ENCODE measurements at places on chromosomes 13 and 19.
A peak's percentile ranks its signal among the peaks of the same experiment; 100 is the strongest.

DNA sequence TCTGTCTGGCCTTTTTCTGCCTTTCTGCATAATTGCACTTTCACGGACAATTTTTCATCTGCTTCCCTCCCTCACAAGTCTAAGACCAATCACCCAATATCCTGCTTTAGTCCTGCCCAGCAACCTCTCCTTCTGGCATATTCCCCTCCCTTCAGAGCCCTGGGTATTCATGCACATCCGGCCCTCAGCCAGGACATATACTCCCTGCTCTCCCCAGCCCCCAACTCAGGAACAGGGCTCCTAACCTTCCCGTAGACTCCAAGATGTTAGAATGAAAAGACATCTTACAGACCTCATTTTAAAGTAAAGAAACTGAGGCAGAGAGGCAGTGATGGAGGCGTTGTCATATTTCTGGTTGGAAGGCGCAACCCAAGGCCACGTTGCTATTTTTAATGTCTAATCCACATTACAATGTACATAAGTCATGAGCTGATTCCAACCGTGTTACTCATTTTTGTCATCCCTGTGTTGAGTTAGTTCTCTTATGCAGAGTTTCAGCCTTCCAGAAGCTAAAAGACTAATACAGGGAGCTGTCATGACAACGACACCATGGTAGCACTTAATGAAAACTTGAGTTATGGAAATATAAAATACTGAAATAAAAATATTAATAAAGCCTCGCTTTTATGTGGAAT lies 209.2 kb downstream of the TSHZ3 start:
- DNase-seq, result peak; percentile 78

- no peak for DNase-seq
Observed at GRCh38 chr19:46109876-46110275, 14.6 kb downstream of the IGFL3 start.

- DNase-seq, result peak; percentile 99
Observed at GRCh38 chr13:30142486-30143211, 164.7 kb downstream of the KATNAL1 start.

DNA sequence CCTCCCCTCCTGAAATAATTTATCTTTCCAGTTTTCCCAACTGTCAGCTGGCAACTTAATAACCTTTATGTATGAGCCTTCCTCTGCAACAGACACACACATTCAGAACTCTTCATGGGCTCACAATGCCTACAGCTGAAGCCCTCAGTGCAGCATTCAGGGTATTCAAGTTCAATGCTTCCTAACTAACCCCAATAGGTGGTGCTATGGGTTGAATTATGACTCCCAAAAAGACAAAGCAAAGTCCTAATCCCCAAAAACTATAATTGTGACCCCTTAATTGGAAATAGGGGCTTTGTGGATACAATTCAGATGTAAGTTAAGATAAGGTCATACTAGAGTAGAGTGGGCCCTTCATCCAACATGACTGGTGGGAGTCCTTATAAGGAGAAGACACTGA lies 202.2 kb downstream of the SUCLA2 start:
- DNase-seq, result peak; percentile 15

GRCh38 chr19:8504919-8505318 lies 2.5 kb upstream of the PRAM1 start:
- no peak for DNase-seq

- peak; percentile 11 for DNase-seq
Observed at GRCh38 chr13:58852076-58852475, 1220.5 kb downstream of the PCDH17 start.

GRCh38 chr19:53644061-53644816 lies 12.4 kb downstream of the DPRX start:
- no peak for DNase-seq

DNA sequence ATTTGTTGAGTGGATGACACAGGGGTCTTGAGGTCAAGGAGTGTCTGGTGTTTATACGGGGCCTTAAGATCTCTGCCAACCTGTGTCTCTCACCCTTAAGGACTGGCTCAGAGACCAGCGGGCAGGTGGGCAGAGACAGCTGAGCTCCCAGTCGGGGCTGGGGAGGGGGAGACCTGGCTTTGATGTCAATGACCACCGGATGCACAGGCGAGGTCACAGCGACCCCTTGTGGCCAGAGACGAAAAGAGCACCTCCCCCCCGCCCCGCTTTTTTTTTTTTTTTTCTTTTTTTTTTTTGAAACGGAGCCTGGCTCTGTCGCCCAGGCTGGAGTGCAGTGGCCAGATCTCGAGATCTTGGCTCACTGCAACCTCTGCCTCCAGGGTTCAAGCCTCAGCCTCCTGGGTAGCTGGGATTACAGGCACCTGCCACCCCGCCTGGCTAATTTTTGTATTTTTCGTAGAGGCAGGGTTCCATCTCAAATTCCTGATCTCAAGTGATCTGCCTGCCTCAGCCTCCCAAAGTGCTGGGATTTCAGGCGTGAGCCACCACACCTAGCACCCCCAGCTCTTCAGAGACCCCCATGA lies 12.1 kb upstream of the KLK14 start:
- DNase-seq, result no peak

DNA sequence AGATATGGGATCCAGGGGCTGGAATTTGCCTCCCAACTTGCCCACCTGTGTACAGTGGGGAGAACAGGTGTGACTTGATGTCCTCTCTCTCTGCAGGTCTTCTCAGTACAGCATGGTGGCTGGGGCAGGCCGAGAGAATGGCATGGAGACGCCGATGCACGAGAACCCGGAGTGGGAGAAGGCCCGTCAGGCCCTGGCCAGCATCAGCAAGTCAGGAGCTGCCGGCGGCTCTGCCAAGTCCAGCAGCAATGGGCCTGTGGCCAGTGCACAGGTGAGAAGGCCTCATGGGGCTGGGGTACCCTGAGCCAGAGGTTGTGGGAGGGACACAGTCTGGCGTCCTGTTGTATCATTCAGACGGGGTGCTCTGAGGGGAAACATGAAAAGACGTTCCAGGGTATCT lies 3.0 kb downstream of the LENG8 start:
- no peak for DNase-seq

GRCh38 chr13:84417416-84417815 lies 535.1 kb upstream of the SLITRK1 start:
- peak; percentile 50 for DNase-seq

DNA sequence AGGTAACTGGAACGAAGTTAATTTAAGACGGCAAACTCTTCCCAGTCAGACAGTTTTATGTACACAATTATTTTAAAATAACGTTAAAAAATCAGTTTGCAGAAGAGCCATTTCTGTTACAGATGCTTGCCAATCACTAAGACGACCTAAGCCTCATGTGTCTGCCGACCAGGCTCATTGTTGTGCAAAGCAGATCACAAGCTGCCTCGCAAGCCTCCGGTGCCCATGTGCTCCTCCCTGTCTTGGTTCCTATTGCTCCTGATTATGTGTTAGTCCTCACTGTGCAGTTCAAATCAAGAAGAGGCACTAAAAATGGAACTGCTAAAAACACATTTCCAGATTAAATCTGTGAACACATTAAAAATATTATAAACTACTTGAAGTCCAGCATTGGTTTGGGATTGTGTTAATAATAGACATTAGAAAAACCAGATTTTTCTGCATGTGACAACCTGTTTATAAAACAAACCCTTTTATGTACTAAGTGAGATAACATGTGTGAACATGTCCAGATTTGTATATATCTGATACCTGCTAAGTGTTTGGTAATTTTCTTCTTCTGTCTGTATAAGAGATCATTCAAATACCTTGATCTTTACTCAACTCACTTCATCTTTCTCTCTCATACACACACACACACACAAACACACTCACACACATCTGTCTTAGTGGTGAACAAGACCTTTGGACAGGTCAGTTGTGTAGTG lies 81.9 kb upstream of the SLC15A1 start:
- DNase-seq, result no peak

GRCh38 chr13:91214031-91214430 lies 133.5 kb upstream of the MIR17HG start:
- DNase-seq, result no peak

- peak; percentile 44 for DNase-seq
Observed at GRCh38 chr13:100460266-100460665, 128.3 kb downstream of the GGACT start.

DNA sequence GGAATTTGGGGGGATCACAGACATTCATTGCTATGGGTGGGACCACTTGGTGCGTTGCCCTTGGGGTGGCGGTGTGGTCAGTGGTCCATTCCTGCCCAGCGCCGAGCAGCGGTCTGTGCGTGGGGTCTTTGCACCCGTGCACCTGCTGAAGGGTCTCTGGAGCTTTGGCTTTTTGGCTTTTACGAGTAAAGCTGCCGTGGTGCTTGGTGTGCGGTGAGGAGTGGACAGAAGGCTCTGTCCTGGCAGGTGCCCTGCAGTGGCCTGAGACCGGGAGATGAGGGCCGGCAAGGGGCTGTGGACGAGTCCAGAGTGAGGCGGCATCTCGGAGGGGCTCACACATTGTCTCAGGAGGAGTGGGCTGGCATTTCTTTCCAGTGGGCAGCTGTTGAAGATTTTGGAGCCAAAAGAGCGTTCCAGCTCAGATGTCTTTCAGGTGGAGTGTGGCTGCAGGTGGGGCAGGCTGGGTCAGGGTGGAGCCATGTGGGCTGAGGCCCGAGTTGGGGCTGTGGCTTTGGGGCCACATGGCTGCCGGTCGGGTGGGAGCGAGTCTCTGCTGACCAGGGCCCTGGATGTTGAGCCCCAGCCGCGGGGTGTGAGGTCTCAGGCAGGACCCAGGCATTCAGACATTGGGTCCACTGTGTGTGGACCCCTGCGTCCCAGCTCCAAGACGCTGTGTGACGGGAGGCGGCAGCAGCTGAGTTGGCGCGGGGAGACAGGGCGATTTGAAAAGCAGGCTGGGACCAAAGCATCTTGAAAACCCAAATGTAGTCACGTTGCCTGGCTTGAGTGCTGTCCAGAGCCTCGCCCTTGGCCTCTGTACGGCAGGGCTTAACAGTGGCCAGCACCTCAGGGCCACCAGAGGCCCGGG lies 11.7 kb downstream of the GNA11 start:
- DNase-seq, result no peak

- DNase-seq, result no peak
Observed at GRCh38 chr13:54750521-54750920, 1721.9 kb downstream of the OLFM4 start.

- no peak for DNase-seq
Observed at GRCh38 chr13:98275681-98276171, 98.7 kb upstream of the RNF113B start.

DNA sequence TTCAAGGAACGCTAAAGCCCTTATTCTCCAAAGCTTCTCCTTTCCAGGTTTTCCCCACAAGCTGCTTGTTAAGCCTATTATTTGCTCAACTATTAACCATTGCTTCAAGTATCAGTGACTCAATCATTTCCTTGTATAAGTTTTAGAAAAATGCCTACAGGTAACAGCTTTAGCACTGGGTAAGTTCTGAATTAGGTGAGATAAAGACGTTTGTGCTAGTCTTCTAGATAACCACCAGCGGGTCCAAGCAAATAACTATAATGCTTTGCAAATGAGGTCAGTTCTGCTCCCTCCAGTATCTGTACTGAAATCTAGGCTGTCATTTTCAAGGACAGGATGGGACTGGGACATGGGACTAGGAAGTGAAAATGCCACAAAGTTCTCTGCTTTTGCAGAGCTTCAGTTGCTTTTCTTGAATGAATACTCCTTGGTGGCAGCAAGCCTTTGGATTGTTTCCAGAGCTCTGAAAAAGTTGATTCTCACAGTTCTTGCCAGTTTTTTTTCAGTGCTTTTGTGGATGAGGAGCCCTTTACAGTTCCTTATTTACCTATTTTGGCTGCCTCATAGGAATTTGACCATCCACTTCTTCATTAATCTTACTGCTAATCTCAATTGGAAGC lies 1487.7 kb downstream of the EFNB2 start:
- DNase-seq, result peak; percentile 4

GRCh38 chr19:17743874-17744580 lies 7.2 kb upstream of the FCHO1 start:
- DNase-seq, result peak; percentile 30

DNA sequence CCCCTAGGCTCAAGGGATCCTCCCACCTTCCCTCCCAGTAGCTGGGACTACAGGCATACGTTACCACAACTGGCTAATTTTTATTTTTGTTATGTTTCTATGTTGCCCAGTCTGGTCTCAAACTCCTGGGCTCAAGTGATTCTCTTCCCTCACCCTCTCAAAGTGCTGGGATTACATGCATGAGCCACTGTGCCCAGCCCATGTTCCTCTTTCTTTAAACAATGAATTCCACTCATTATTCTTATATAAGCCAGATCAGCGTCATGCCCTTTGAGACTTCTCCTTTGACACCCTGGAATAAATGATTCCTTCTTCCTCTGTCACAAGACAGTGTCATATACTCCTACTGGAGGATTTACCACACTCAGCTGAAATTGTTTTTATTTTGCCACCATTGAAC lies 519.9 kb upstream of the SPRY2 start:
- DNase-seq, result no peak

DNA sequence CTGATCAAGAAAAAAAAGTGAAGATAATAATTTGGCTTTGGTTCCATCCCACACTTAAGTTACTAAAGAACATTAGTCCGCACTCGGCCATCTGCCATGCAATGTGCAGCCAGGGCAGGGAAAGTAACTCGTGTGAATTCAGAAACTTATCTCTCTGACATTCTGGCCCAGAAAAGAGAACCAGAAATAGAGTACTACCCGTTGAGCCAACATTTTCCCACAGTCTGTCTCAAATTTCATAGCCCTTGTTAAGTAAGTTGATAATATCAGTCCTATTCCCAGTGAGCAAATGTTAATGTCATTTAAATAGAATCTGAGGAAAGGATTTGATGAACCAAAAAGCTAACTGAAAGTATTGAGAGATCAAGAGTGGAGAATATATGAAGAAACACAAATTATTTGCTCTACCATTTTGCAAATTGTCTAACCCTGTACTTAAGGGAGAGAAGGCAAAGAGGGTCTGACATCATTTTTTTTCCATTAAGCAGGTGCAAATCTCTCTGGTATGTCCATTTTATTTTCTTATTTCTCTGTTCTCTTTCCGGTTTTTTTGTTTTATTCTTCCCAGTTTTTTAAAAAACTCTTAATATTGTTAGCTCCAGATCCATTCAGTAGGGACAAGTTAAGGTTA lies 156.3 kb downstream of the NDFIP2 start:
- peak; percentile 12 for DNase-seq

- peak; percentile 8 for DNase-seq
Observed at GRCh38 chr13:108223687-108224503, 5.7 kb downstream of the ABHD13 start.

GRCh38 chr19:31952693-31953092 lies 392.7 kb upstream of the ZNF507 start:
- DNase-seq, result no peak

- peak; percentile 64 for DNase-seq
Observed at GRCh38 chr13:28741084-28741491, 22.3 kb upstream of the SLC46A3 start.

- no peak for DNase-seq
Observed at GRCh38 chr19:8305798-8306197, 2.4 kb downstream of the CD320 start.

- peak; percentile 39 for DNase-seq
Observed at GRCh38 chr13:110233951-110234280, 73.0 kb downstream of the COL4A1 start.

DNA sequence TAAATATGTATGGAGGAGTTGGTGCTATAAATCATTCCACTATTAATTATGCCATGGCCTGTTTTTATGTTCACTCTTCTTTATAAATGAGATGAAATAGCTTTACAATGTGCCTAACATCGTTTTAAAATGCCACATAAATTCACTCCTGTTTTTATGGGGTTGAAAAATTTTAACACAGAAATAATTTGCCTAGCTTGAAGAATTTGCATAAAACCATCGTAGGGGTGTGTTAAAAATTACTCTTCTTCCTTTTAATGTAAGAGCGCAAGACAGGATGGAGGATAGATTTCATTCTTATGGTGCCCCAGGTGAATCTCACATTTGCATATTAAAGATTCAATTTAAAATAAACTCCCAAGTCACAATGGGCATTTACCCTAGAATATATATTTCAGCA lies 447.8 kb downstream of the OXGR1 start:
- DNase-seq, result no peak

- DNase-seq, result no peak
Observed at GRCh38 chr13:97492684-97493371, 58.9 kb downstream of the RAP2A start.

All from iris pigment epithelial cell (primary cell).